ENCODE measurements at places on chromosomes 13 and 19.
A peak's percentile ranks its signal among the peaks of the same experiment; 100 is the strongest.

DNA sequence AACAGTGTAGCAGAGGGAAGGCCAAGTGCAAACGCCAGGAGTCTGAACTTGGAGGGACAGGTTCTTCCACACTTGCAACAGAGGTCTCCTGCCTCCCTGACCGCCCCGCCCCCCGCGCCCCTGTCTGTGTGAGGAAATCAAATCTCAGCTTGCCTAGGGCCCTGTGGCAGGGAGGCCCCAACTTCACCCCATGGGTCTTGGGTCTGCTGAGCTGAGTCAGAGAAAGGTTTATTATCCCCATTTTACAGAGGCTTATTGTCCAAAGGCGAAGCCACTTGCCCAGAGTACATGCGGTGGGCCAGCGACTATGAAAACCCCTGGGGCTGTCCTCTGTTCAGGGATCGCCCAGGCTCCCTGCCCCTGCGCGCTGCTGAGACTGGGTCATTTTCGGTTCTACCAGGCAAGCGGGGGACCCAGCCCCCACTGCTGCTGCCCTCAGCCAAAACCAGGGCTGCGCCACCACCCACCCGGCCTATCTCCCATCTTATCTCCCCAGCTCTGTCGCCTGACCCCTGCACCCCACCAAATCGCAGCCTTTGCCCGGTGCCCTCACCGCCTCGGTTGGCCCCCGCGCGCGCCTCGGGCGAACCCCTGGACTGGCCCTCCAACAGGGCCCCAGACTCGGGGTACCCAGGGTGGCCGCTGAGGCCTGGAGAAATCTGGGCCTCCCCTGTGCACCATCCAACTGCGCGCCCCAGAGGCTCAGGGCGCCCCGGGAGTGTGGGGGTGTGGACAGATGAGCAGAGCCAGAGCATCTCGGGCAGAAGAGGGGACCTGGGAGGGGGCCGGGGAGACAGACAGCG, 850 bp upstream of the CERS4 start:
- DNase-seq, result no peak

GRCh38 chr13:100673713-100674571, 653 bp downstream of the TMTC4 start:
- peak; percentile 57 for DNase-seq

DNA sequence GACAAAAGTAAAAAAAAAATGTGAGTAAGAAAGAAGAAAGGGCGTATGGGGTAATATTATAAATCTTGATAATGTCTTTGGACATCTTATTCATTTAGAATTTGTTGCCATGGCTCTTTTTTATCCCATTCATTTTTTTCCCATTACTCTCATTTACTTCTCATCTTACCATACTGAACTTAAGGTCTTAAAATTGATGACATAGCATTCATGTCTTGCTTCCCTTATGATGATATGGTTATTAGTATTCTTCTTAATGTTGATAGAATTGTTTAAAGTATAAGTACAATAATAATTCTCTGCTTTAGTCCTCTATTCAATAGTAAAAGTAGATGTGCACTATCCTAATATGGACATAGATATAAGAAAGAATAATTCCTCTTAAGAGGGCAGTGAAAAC, 204.1 kb upstream of the KLF12 start:
- DNase-seq, result no peak

DNA sequence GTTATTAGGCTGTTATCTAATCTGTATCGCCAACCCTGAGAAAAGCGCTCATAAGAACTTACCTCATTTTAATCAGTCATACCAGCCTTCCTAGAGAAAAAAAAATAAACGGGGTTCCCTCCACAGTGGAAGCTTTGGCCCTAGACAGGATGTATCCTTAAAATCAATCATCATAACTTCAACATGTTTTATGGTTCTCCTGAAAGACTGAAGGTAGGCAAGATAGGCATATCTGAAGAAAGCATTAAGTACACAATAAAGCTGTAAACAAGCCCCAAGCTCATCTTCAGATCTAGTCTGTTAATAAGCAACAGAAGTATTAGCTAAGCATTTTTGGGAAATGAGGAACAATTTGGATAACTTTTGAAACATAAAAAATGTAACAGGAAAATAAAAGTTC, 18.7 kb upstream of the SERP2 start:
- DNase-seq, result no peak

DNA sequence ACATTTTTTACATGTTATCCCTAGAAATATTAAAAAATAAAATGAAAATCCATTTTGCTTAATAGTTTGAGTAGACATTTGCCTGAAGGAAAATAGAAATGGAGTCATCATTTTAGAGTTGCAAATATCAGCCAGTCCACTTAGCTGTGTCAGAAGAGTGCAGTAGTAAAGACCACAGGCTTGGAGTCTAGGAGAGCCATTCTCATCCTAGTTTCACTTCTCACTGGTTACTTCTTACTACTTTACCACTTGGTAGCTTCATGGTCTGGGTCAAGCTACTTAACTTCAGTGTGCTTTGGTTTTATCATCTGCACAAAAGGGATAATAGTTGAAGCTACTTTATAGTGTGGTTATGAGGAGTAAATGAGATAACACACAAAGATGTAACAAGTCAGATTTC, 286.5 kb upstream of the NBEA start:
- no peak for DNase-seq

- DNase-seq, result no peak
Observed at GRCh38 chr19:2271234-2272103, 10.5 kb downstream of the PEAK3 start.

- no peak for DNase-seq
Observed at GRCh38 chr19:54262066-54262465, 5.0 kb upstream of the LILRB5 start.

Data from GM10248 (cell line).